ENCODE measurements at places on chromosomes 2 and 18.

DNA sequence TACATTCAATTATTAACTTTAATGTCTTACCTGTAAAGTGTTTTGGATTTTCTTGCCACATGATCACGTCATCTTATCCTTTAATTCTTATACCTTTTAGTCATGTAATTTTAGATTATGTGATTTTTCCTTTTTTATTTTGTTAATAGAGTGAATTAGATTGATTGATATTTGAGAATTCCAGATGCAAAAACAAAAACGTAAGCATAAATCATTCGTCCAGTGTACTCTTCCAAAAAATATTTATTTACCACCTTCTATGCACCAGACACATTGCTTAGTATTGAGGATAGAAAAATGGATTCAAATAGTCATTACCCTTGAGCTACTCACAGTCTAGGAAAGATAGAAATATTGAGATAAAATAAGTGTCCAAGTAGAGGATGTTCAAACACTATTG is 249.6 kb downstream of the PDE11A start:
- H3K4me1 ChIP-seq: no peaks in the 10 kb centered on the region
- no peak for DNase-seq
- H3K27ac ChIP-seq: no peak overlapping the region
- no peak overlapping the region for H3K4me3 ChIP-seq
- no peaks in the 10 kb centered on the region for H3K36me3 ChIP-seq

- H3K36me3 ChIP-seq: peaks cover 2% of the 10 kb centered on the region
- H3K27me3 ChIP-seq: no peaks in the 10 kb centered on the region
- DNase-seq: no peak
- no peak overlapping the region for H3K4me3 ChIP-seq
- H3K4me1 ChIP-seq: no peaks in the 10 kb centered on the region
Observed at GRCh38 chr2:102083393-102083703, 59.2 kb upstream of the IL1R1 start.

GRCh38 chr2:208673631-208674030 is 267.0 kb downstream of the PTH2R start:
- H3K4me1 ChIP-seq: peaks cover 3% of the 10 kb centered on the region
- DNase-seq: no peak
- H3K27ac ChIP-seq: no peak overlapping the region
- no peaks in the 10 kb centered on the region for H3K27me3 ChIP-seq
- no peak overlapping the region for H3K4me3 ChIP-seq
- no peaks in the 10 kb centered on the region for H3K36me3 ChIP-seq

DNA sequence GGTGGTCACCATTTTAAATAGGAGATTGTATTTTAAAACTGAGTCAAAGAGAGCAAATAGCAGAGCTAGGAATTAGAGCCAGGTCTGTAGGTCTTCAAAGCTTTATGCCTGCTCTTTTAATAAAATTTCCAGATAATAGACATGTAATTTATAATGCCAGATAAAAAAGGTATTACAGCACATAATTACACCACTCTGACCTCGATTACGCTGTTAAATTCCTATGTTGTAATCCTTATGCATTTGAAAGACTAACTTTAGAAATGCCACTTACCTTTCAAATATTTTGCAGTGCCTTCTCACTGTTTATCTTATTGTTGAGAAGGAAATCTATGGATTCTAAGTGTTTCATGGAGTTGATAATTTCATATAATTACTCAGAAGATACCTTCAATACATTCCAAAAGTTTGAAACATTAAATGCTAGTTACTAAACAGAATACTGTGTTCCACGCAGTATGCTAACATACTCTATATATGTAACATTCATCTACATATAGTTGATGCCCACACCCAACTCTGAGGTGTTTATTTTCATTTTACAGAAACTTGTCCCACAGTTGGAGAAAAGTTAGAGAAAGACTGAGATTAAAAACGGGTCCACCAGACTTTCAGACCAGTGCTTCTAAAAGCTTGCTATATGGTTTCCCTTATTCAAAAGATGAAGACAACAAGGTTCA is 120.0 kb downstream of the OSBPL1A start:
- no peaks in the 10 kb centered on the region for H3K4me1 ChIP-seq
- DNase-seq: no peak
- H3K27me3 ChIP-seq: no peaks in the 10 kb centered on the region
- no peak overlapping the region for H3K4me3 ChIP-seq
- H3K36me3 ChIP-seq: peaks cover 14% of the 10 kb centered on the region

DNA sequence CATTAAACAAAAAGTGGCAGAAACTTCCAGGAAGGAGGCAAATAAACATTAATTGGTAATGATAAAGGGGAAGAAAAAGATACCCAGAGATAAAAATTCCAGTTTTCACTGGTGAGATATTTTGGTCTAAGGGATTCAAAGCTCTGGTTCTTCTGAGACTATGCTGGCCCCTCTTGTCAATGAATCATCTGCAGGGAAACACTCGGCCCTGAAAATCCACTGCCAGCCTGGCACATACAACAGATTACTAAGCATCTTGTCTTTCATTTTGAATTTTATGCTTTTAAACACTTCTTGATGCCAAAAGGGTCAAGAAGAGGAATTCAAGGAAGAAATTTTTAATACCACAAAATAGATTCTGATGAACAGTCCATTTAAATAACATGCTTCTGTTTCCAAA is 1603.8 kb upstream of the ZEB2 start:
- no peaks in the 10 kb centered on the region for H3K4me1 ChIP-seq
- no peaks in the 10 kb centered on the region for H3K27me3 ChIP-seq
- H3K4me3 ChIP-seq: no peak overlapping the region

Data from H9 (cell line).